ENCODE measurements at places on chromosomes 16 and 17.

- no peak for DNase-seq
Measured at GRCh38 chr16:89452925-89453324, 37.4 kb downstream of the ANKRD11 start.

DNA sequence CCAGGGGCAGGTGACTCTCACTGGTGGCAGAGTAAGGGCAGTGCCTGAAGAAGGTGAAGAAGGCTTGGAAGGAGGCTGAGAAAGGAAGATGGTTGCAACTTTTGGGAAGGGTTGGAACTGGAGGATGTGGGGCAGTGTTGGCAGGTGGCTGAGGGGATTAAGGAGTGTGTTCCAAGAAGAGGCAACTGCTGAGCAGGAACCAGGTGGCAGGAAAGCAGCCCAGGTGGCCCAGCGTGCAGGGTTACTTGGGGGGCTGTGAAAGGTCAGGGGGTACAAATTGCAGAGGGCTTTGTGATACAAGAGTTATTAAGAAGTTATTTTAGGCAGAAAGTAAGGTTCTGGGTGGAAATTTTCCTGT, 28.6 kb downstream of the WSCD1 start:
- DNase-seq: no peak

DNA sequence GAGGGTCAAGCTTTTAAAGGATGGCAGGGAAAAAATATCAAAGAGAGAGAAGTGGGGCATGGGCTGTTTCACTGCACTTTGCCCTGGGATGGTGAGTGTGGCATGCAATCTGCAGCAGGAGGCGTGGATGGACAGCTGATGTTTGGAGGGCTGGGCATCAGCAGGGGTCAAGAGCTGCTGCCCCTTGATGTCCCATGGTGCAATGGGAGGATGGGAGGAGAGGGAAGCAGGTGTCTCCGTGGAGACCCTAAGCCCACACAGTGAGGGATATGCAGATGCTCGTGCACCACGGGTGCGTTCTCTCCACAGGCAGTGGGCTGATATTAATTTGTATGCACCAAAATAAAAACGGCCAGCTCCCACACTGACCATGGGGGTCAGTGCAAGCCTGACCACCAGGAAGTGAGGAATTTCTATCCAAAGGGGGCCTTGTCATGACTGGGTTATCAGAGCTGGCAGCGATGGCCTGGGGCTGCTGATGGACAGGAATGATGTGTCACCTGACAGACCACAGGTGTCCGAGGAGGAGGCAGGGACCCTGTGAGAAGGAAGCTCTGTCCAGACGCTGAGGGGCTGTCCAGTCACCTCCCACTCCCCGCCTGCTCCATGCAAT, 183.6 kb downstream of the IRF8 start:
- no peak for DNase-seq

DNA sequence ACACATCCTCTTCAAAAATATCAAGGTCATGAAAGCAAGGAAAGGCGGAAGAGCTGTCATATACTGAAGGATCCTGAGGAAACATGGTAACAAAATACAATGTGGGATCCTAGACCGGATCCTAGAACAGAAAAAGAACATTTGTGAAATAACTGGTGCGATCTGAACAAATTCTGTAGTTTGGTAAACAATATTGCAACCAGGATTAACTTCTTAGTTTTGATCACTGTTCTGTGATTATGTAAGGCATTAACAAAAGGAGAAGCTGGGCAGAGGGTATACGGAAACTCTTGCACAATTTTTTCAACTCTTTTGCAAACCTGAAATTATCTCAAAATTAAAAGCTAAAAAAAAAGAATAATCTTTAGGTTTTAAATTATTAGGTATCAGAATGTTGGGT, 109.7 kb downstream of the TRIM37 start:
- no peak for DNase-seq

- no peak for DNase-seq
Measured at GRCh38 chr16:74732707-74733350, 32.2 kb upstream of the MLKL start.

- no peak for DNase-seq
Measured at GRCh38 chr17:48460052-48460451, 30.0 kb upstream of the SKAP1 start.

DNA sequence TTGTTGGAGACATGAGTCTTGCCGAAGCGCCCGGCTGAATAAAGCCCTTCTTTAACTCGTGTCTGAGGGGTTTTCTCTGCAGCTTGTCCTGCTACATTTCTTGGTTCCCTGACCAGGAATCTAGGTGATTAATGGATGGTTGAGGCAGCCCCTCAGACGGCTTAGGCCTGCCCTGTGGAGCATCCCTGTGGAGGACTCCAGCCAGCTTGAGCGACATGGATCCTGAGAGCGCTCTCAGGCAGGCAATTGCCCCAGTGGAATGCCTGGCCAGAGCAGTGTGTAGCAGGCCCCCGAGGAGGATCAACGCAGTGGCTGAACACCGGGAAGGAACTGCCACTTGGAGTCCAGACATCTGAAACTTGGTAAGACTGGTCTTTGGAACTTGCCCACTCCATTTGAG, 17.3 kb upstream of the ENDOV start:
- DNase-seq: no peak
